CD4-positive, alpha-beta T cell treated with Interleukin-15 for 1 hour (primary cell): ENCODE measurements at places on chromosomes 4 and X.

DNA sequence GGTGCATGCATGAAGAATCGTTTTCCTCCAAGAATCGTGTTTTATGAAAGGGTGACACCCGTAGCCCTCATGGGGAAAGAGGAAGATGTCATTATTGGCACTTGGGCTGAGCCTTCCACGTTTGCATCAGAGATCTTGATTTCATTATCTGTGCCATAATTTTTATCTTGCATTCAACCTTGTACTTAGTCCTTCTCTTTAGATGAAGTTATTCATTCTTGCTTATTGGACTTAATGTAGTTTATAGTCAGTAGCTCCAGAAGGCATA, 66.8 kb downstream of the GAB1 start:
- no peak for DNase-seq

DNA sequence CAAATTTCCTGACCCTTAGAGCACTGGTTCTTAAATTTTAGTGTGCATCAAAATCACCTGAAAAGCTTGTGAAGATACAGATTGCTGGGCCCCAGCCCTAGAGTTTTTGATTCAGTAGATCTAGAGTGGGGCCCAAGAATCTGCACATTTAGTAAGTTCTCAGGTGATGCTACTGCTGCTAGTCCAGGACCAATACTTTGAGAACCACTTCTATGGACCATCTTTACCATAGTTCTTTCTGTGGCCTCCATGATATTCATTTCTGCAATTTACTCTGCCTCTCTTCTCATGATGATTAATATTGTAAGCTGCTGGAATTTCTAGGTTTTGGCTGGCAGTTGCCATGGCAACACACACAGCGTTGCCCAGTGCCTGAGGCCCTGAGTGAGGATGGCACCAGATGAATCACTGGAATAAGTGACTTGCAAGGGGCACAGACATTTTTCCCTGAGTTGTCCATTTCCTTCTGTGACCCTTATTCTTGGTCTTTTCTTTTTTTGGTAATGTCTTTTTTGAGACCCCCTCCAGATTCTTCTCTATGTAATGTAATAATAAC, 83.6 kb downstream of the PPP1R2C start:
- no peak for DNase-seq

GRCh38 chr4:142314686-142315085, 531.4 kb downstream of the INPP4B start:
- DNase-seq: no peak

DNA sequence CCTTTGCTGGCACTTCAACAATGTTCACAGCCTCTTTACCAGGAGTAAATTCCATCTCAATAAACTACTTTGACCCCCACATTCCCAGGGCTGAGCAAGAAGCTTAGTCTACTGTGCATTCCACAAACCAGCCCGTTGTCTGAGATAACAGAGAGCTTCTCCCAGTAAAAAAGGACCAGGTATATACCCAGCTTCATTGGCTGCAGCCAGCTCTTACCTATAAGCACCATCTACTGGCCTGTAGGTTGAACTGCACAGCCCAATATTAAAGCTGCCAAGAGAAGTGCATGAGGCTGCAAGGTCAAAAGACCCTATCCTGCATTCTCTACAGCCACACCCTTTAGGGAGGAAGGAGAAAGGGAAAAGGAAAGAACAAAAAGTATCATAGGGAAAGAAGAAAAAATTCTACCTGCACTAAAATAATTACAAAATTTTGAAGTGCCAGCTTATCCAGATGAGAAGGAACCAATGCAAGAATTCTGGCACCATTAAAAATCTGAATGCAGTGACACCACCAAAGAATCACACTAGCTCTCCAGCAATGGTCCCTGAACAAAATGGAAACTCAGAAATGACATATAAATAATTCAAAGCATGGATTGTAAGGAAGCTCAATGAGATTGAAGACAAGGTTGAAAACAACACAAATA, 45.7 kb upstream of the INTU start:
- DNase-seq: no peak

DNA sequence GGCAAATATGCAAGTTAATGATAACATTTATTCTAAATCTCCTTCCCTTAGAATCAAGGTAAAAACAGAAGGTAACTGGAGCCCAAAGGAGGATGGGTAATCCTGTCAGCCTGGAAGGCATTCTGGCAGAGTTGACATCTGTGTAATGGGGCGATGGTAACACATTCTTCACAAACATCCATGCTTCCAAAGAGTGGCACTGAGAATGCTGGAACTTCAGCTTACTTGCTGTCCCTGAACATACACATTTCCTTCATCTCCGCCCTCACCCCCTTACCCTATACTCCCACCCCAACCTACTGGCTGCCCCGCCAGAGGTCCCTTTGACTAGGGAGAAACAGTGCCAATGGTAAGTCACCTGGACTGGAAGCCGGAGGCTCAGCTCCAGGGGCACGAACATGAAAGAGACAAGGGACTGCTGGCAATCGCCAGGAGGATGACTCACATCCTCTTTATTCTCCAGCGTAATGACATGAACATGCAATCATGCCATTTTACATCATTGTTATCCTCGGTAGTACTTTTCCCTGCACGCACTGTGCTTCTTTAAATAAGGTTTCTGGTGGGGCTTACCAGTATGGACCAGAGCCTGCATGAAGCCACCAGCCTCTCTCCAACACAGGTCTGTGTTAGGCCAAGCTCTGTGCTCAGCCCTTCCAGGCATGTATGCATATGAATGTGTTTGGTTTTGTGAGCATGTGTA, 694.2 kb upstream of the TENM3 start:
- DNase-seq: no peak

GRCh38 chr4:105607876-105608275, 55.5 kb downstream of the ARHGEF38 start:
- no peak for DNase-seq
